Muscle of leg (tissue), 16 donors: ENCODE measurements at places on chromosomes 12 and 14. TPM values are rescaled to one million over a fixed set of nuclear protein-coding genes. Genes with fewer than 3 reads are reported as not detected.
A peak's percentile ranks its signal among the peaks of the same experiment; 100 is the strongest.

DNA sequence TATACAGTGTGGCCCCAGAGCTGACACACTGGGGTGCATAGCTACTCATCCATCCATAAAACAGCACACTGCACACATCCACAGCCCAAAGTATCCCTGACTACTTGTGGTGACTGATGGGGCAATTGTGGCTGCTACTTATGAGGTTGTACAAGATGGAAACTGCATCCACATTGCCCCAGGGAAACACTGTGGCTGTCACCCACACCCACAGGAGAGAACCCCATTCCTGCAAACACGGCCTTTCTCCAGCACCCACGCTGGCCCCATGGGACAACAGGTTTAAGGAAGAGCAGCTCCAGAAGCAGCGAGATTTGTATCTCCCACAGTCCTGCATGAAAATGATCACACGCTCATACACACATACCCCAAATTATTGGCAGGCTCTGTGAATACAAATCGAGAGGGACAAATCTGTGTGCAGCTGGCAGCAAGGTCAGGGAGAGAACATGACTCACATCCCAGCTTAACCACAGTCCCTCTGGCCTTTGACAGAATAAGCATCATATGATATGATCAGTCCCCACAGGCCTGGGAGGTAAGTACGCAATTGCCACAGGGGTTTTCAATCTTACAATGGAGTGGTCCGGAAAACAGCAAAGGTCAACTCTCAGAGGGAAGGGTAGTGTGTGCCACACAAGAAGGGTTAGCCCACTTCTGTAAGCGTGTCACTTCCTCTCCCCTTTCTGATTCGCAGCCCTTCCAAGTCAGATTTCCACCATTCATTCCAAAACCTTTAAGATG, 61.9 kb downstream of the ESR2 start:
- H3K27me3 ChIP-seq, result no peaks in the 10 kb centered on the region
- DNase-seq, result no peak
- H3K4me3 ChIP-seq, result no peak overlapping the region
- peaks cover 33% of the 10 kb centered on the region for H3K36me3 ChIP-seq
- peaks cover 6% of the 10 kb centered on the region for H3K4me1 ChIP-seq
- no peak overlapping the region for H3K27ac ChIP-seq

DNA sequence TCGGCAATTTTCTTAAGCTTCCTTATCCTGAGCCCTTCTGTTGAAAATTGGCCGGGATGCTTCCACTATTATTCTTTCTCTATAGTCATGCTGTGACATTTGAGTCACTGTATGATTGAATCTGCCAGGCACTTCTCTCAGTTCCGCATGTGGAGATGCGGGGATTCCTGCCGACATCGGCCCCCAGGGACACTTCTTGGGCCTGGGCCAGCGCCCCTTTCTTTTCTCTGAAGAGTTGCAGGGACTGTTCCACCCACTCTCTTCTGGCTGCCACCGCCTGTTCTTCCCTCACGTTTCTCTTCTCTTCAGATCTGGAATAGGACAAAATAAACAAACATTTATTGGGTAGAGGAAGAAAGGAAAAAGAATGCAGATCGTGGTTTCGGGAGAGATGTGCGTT, 310.1 kb downstream of the ETNK1 start:
- no peak overlapping the region for H3K27ac ChIP-seq
- no peak for DNase-seq
- no peaks in the 10 kb centered on the region for H3K4me1 ChIP-seq
- no peaks in the 10 kb centered on the region for H3K36me3 ChIP-seq
- H3K27me3 ChIP-seq, result no peaks in the 10 kb centered on the region

GRCh38 chr14:101200650-101201516, 297.4 kb upstream of the RTL1 start:
- H3K4me1 ChIP-seq, result no peaks in the 10 kb centered on the region
- H3K27me3 ChIP-seq, result peaks cover 2% of the 10 kb centered on the region
- no peak overlapping the region for H3K4me3 ChIP-seq
- no peak for DNase-seq
- H3K27ac ChIP-seq, result no peak overlapping the region

DNA sequence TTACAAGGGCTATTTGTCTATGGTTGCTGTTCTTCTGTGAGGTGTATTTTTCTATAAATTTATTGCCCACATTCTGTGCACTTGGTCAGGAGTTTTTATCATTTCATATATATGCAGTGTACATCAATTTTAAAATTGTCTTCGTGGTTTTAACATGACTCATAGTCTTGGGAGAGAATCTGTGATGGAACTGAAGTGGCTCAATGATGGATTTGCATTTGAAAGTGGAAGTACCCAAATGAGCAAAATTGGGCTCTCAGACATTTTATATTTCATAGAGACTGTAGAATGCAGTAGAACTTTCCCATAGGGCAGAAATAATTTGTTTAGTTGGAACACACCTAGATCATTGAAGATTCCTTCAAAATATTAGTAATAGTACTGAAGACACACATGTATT, 1.9 kb upstream of the SCFD1 start:
- no peaks in the 10 kb centered on the region for H3K4me1 ChIP-seq
- H3K4me3 ChIP-seq, result no peak overlapping the region
- no peak overlapping the region for H3K27ac ChIP-seq
- H3K36me3 ChIP-seq, result no peaks in the 10 kb centered on the region

DNA sequence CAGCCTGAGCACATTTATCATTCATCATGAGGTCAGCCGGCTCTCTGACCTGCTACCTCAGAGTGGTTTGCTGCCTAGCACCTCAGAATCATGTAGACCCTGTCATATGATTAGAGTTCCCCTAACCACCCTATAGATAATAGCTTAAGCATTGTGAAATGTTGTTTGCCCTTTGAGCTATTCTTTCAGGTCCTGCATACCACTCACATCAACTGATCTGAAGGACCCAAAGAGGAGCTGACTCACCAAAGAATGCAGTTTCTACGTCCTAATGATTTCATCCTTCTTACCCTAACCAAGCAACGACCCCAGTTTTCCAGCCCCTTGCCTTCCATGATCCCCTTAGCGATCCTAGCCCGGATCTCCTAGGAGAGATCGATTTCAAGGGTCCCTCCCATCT, 527.9 kb downstream of the SOX5 start:
- no peak overlapping the region for H3K4me3 ChIP-seq
- no peak for DNase-seq

- DNase-seq, result no peak
- no peaks in the 10 kb centered on the region for H3K27me3 ChIP-seq
- H3K4me3 ChIP-seq, result peak overlapping the region; percentile 87
- peaks cover 7% of the 10 kb centered on the region for H3K36me3 ChIP-seq
- peaks cover 16% of the 10 kb centered on the region for H3K4me1 ChIP-seq
Measured at GRCh38 chr12:51048661-51049251, 629 bp downstream of the LETMD1 start.

- no peaks in the 10 kb centered on the region for H3K4me1 ChIP-seq
- no peak for DNase-seq
- no peak overlapping the region for H3K4me3 ChIP-seq
- H3K27ac ChIP-seq, result no peak overlapping the region
- H3K36me3 ChIP-seq, result no peaks in the 10 kb centered on the region
Measured at GRCh38 chr12:131535779-131536178, 175.1 kb upstream of the SFSWAP start.

Gene CLEC1B
- total RNA-seq, result 0.13 TPM

- H3K27ac ChIP-seq, result no peak overlapping the region
- no peak overlapping the region for H3K4me3 ChIP-seq
- H3K36me3 ChIP-seq, result no peaks in the 10 kb centered on the region
- no peaks in the 10 kb centered on the region for H3K4me1 ChIP-seq
Measured at GRCh38 chr12:96438330-96438729, 38.1 kb upstream of the CDK17 start.

- peak overlapping the region; percentile 74 for H3K27ac ChIP-seq
- peaks cover 4% of the 10 kb centered on the region for H3K36me3 ChIP-seq
- no peaks in the 10 kb centered on the region for H3K27me3 ChIP-seq
- no peak overlapping the region for H3K4me3 ChIP-seq
- peaks cover 63% of the 10 kb centered on the region for H3K4me1 ChIP-seq
Measured at GRCh38 chr12:13203034-13203922, 6.8 kb downstream of the EMP1 start.

DNA sequence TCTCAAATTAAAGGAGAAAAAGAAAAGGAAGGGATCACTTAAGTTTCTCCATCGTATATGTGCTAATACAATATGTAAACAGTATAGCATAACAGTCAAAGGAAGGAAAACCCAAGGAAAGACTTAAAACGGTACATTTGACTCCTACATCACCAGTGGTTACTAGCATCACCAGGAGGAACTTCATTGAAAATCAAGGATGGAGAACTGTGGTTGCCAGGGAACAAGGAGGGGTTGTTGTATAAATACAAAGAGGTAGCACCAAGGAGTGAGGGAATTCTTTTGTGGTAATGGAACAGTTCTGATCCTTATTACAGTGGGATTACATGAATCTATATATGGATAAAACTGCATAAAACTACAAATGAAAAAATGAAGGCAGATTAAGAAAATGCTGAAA, 1.6 kb downstream of the ZFYVE26 start:
- peaks cover 11% of the 10 kb centered on the region for H3K4me1 ChIP-seq
- H3K27ac ChIP-seq, result no peak overlapping the region
- DNase-seq, result no peak
- H3K4me3 ChIP-seq, result no peak overlapping the region

DNA sequence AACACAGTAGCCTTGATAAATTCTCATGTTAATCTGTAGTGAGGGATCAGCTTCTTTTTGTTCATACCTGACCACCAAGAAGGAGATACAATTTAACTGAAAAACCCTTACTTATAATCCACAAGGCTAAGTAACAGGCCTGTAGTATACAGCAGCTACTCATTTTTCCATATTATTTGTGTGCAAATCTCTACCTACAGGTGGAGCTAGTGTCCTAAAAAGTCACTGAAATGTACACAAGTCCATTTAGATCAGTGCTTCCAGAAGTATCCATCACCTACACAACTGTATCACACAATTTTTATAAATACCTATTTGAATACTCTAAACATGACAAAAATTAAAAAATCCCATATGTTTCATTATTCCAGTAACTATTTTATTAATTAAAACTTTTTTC, 173.2 kb downstream of the SLC35F4 start:
- DNase-seq, result peak; percentile 7
- no peaks in the 10 kb centered on the region for H3K36me3 ChIP-seq
- H3K27me3 ChIP-seq, result no peaks in the 10 kb centered on the region
- no peak overlapping the region for H3K4me3 ChIP-seq
- no peak overlapping the region for H3K27ac ChIP-seq
- no peaks in the 10 kb centered on the region for H3K4me1 ChIP-seq

DNA sequence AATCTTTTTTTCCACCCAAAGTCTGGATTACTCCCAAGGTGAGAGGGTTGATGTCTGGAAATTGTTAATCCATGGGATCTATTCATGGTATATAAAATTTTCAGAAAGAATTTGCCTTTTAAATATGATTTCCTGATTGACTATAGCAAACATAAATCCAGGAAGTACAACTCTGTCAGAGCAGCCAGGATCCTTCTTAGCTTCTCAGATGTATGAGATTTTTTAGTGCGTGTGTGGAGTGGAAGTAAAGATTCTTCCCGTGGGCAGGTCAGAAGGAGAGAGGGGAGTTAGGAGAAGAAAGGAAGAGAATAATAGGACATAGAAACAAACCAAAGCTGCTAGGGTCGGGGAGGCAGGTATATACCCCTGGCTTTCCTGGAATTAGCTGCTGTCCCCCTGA, 159.3 kb downstream of the FBXL14 start:
- no peaks in the 10 kb centered on the region for H3K27me3 ChIP-seq
- H3K4me1 ChIP-seq, result no peaks in the 10 kb centered on the region
- no peak for DNase-seq

DNA sequence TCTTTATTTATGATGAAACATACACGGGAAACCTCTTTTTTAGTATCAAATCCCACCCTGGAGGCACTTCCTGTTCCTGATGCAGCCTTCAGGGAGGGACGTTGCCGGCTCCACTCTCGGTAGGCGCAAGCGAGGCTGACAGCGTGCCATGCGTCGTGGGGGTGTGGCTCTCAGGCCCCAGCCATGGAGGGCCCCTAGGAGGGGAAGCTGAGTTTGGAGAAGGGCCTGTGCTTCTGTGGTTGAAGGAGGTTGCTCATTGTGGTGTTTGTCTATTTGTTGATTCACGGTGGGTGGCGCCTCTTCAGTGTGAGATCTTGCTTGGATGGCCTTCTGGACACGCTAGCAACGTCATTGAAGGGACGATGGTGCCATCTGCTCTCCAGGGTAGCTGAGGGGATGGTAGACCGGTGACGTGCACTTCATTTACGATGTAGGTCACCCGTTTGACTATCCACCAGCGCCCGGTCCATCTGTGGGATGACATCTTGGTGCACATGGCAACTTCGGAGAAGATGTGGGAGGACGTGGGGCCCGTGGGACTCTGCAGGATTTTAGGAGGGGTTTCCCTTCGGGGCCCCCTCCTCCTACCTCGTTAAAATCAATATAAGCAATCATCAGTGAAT, 126.3 kb upstream of the RTL1 start:
- no peak for DNase-seq
- H3K27me3 ChIP-seq, result no peaks in the 10 kb centered on the region
- H3K4me3 ChIP-seq, result no peak overlapping the region
- H3K4me1 ChIP-seq, result peaks cover 19% of the 10 kb centered on the region
- H3K36me3 ChIP-seq, result peaks cover 97% of the 10 kb centered on the region

Gene COCH
- total RNA-seq, result 6.3 TPM

GRCh38 chr12:88743946-88744685, 163.8 kb upstream of the KITLG start:
- no peaks in the 10 kb centered on the region for H3K36me3 ChIP-seq
- no peak overlapping the region for H3K27ac ChIP-seq
- H3K27me3 ChIP-seq, result no peaks in the 10 kb centered on the region
- peak; percentile 15 for DNase-seq
- H3K4me3 ChIP-seq, result no peak overlapping the region

- H3K4me3 ChIP-seq, result no peak overlapping the region
- peak; percentile 88 for DNase-seq
- no peaks in the 10 kb centered on the region for H3K27me3 ChIP-seq
- no peaks in the 10 kb centered on the region for H3K36me3 ChIP-seq
Measured at GRCh38 chr14:51979088-51979709, 10.1 kb upstream of the RTRAF start.

GRCh38 chr14:69613312-69614073, 2.1 kb downstream of the SUSD6 start:
- H3K4me1 ChIP-seq, result peaks cover 47% of the 10 kb centered on the region
- no peak for DNase-seq

GRCh38 chr14:54687750-54688119, 120.8 kb downstream of the SAMD4A start:
- H3K27ac ChIP-seq, result no peak overlapping the region
- H3K36me3 ChIP-seq, result no peaks in the 10 kb centered on the region
- H3K27me3 ChIP-seq, result no peaks in the 10 kb centered on the region
- peaks cover 38% of the 10 kb centered on the region for H3K4me1 ChIP-seq
- DNase-seq, result no peak

DNA sequence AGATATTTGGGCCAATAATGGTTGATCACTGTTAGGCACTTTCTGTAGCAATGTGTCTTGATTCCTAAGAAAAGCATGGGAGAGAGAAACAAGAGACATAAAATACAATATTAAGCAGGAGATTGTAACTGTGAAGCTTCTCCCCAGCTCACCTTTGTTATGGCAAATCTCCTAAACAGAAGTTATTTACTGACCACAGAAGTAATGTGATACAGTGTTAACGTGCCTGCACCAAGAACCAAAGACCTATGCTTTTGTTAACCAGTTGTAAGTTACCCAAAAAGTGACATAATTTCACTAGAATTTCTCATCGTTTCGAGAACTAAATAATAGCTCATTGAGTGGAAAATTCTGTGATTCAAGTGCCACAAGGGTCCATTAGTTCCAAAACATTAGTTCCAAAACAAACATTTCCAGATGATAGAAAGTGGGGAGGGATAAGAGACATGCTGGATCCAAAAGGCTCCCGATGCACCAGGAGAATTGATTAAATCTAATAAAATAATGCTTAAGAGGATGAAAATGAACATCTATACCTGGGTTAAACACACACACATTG, 14.3 kb downstream of the RERG start:
- no peak overlapping the region for H3K4me3 ChIP-seq
- H3K27ac ChIP-seq, result peak overlapping the region; percentile 26
- no peaks in the 10 kb centered on the region for H3K27me3 ChIP-seq
- no peaks in the 10 kb centered on the region for H3K36me3 ChIP-seq
